ENCODE measurements at places on chromosomes 2 and 18. TPM values are rescaled to one million over a fixed set of nuclear protein-coding genes. Genes with fewer than 3 reads are reported as not detected.

- no peak overlapping the region for H3K27ac ChIP-seq
- H3K27me3 ChIP-seq = peaks cover 2% of the 10 kb centered on the region
- H3K36me3 ChIP-seq = no peaks in the 10 kb centered on the region
- no peak for DNase-seq
- H3K4me3 ChIP-seq = no peak overlapping the region
These were observed 147.9 kb downstream of the GREB1L start for GRCh38 chr18:21389903-21390302.

The RNMT gene
- total RNA-seq = 40.7 TPM

The TP53I3 gene
- 3.6 TPM for total RNA-seq

- H3K4me3 ChIP-seq = no peak overlapping the region
- H3K4me1 ChIP-seq = no peaks in the 10 kb centered on the region
- H3K27ac ChIP-seq = no peak overlapping the region
These were observed 17.3 kb downstream of the NOL4 start for GRCh38 chr18:34207344-34207851.

- H3K4me3 ChIP-seq = no peak overlapping the region
- H3K36me3 ChIP-seq = no peaks in the 10 kb centered on the region
- no peaks in the 10 kb centered on the region for H3K4me1 ChIP-seq
These were observed 128.9 kb upstream of the HS6ST1 start for GRCh38 chr2:128447538-128447995.

DNA sequence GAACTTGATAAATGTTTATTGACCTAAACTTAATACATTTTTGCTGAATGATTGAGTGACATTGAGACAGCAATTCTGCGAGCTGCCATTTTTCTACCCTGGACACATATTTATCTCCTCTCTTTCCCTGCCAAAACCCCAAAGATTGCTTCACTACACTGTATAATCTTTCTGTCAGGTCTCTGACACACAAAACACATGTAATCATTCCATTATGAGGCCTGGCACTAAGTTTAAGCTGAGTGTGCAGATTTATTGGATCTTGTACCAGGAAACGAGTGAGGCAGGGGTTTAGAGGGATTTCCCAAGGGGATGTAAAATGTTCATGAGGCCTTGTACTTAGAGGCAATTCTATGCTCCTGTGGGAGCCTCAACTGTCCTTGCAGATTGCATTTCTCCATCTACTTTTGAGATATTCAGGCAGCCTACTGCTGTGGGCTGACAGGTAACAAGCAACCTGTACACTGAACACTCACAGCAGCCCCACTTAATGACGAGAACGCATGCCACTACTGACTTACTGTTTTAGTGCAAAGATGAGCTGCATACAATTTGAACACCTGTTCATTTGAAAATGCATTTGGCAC is 13.7 kb upstream of the OSR1 start:
- H3K36me3 ChIP-seq = no peaks in the 10 kb centered on the region
- no peak for DNase-seq
- H3K27ac ChIP-seq = no peak overlapping the region
- H3K27me3 ChIP-seq = peaks cover 48% of the 10 kb centered on the region
- H3K4me1 ChIP-seq = no peaks in the 10 kb centered on the region

DNA sequence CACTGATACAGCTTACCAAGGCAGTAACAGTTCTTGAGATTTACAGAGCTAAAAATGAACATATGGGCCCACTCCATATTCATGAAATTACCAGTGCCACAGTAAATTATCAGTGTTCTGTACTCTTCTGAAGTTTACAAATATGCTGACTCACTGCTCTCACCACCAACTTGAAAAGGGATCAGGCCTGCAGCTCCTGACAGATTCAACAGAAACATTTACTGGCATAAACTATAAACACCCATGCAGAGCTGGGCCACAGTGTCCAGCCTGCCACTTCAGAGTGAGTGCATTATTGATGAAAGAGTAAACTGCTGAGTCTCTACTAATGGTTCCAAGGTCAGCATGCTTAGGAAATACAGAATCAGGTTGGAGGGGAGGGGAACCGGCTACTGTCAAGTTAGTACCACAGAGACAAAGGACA is 83.1 kb downstream of the FARSB start:
- H3K27ac ChIP-seq = peak overlapping the region; percentile 31
- no peak for DNase-seq
- peaks cover 15% of the 10 kb centered on the region for H3K4me1 ChIP-seq
- peaks cover 14% of the 10 kb centered on the region for H3K36me3 ChIP-seq
- no peak overlapping the region for H3K4me3 ChIP-seq

DNA sequence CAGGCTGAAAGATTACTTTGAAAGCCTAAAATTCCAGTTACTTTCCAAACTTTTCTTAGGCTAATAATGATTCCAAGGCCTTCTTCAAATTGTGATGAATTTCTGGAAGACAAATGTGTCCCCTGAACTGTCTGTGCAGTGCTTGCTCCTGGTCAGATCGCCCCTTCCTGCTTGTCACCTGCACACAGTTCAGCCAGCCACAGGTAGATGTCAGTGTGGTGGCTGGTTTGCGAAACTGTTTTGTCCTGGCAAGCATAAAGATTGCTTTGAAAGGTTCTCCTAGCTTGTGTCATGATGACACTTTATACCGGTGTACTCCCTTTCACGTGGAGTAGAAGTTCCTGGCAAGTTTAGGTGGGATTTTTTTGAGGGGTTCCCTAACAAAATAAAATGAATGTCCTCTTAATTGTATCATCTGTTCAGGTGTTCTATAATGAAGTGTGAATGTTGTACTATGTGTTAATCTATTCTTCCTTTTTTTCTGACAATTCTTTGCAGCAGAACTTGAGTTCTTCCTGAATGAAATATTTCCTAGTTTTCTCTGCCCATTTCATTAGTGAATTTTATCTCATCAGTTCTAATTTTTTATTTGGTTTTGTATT is 298.8 kb downstream of the ZNF407 start:
- DNase-seq = no peak
- no peaks in the 10 kb centered on the region for H3K36me3 ChIP-seq
- H3K4me3 ChIP-seq = no peak overlapping the region
- no peak overlapping the region for H3K27ac ChIP-seq

DNA sequence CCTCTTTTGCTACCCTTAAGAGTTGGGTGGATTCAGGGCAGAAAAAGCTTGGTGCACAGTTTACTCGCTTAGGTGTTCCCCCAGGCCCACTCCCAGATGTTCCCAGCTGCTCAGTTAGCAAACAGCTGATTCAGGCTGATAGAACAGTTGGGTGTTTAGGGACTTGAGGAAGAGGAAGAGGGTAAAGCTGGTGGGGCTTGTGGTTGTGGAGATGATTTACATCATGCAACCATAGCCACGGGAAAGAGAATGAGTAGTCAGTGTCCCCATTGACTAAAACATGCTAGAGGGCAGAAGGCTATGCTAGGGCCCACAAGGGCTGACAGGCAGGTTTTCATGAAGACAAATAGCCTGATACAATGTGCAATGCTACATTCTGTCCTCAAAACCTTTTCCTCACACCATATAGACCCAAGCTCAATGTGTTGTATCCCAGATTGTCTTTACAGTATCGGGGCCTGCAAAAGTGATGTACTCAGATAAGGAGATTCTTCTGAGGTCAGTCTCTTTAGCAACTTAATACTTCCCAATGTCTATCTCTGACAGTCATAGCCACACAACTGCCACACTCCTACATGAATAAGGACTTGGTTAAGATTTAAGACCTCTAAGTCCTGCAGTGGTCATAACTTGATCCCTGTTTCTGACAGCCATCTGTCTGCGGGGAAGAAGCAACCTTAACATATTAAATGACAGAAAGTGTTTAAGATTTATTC is 15.6 kb downstream of the COLEC12 start:
- H3K27me3 ChIP-seq = peaks cover 15% of the 10 kb centered on the region
- H3K4me3 ChIP-seq = no peak overlapping the region
- no peak overlapping the region for H3K27ac ChIP-seq
- no peak for DNase-seq

The SCYGR4 gene
- not detected for total RNA-seq

The BOLL gene
- not detected for total RNA-seq

DNA sequence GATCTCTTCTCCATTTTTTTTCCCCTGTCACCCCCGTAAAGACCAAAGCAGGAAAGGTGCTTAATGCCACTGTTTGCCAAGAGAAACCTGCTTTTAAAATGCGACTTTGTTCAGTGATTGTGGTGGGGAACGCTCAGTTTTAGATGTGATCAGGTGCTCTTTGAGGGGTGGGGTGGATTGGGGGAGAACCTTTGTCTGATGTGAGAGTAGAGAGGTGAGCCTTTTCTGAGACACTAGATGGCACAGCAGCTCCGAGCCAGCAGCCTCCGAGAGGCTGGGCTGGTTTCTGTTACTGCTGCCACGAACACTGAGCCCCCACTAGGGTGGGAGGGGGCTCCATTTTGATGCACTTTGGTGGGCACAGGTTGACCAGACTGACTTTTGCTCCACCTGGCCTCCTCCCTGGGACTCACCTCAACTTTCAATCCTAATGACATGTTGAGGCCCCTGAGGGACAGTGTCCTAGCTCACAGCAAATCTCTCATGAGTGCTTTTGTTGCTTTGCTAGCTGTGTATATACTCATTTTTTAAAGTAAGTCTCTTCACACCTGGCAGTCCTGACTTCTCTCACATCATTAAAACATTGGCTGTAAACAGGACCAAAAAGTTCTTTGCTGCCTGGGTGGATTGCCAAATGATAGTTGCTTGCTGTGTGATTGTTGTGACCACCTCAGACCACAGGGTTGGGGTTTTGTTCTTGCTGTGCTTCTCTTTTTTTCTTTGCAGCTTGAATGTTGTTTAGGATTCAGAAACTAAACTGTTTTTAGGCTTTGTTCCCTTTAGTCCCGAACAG is 98.2 kb upstream of the MAP3K20 start:
- H3K27ac ChIP-seq = no peak overlapping the region
- H3K4me3 ChIP-seq = no peak overlapping the region
- H3K4me1 ChIP-seq = peaks cover 3% of the 10 kb centered on the region
- H3K27me3 ChIP-seq = peaks cover 15% of the 10 kb centered on the region
- no peak for DNase-seq
- no peaks in the 10 kb centered on the region for H3K36me3 ChIP-seq

GRCh38 chr2:51145761-51146160 is 113.8 kb upstream of the NRXN1 start:
- H3K36me3 ChIP-seq = no peaks in the 10 kb centered on the region
- H3K4me3 ChIP-seq = no peak overlapping the region
- DNase-seq = no peak

DNA sequence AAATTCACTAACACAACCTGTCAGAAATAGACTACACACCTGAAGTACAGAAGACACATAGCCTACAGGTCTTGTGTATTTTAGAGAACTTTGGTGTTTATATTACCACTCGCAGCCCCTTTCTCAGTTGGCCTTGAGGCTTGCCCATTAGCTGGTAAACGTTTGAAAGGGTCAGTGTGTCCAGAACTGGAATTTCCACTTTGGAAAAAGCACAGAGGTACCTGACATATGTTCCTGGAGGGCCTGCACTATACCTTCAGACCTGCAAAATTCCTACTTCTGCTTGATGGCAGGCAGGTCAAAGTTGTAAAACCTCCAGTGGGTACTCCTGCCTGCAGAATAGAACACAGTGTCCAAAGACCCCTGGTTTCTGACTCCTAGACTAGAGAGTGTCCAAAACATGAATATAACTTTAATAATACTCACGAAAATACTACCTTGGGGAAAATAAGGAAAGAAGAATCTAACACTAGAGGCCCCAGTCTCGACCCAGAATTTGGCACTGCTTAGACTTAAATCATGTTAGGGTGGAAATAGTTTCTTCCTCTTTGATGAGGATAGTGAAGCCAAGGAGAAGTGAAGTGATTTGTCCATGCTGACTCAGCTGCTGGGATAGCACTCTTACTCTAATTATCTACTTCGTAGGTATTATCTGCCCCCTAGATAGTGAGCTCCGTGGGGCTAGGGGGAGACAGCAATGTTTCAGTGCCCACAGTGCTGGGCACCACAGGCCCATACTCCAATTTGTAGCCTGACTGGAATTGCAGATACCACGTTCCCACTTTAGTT is 2.8 kb downstream of the KCTD1 start:
- H3K4me3 ChIP-seq = no peak overlapping the region
- no peak overlapping the region for H3K27ac ChIP-seq
- peaks cover 4% of the 10 kb centered on the region for H3K36me3 ChIP-seq
- no peak for DNase-seq
- peaks cover 23% of the 10 kb centered on the region for H3K4me1 ChIP-seq
- H3K27me3 ChIP-seq = peaks cover 13% of the 10 kb centered on the region

DNA sequence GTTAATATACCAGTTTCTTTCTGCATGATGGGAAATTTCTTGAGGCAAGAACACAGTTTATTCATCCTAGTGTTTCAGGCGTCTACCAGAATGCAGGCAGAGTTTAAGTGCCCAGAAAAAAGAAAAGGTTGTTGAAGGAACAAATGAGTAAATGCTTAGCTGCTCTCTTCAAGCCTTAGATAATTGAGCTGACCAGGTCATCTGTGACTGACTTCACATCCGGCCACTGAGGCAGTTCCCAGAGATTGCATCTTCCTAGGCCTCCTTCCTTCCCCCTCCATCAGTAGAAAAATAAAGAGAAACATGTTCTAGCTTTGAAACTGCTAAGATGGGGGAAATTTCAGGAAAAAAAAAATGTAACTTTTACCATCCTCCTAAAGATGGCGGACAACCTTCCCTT is 9.4 kb upstream of the TMEM163 start:
- no peaks in the 10 kb centered on the region for H3K36me3 ChIP-seq
- H3K27me3 ChIP-seq = peaks cover 27% of the 10 kb centered on the region
- H3K4me1 ChIP-seq = no peaks in the 10 kb centered on the region

DNA sequence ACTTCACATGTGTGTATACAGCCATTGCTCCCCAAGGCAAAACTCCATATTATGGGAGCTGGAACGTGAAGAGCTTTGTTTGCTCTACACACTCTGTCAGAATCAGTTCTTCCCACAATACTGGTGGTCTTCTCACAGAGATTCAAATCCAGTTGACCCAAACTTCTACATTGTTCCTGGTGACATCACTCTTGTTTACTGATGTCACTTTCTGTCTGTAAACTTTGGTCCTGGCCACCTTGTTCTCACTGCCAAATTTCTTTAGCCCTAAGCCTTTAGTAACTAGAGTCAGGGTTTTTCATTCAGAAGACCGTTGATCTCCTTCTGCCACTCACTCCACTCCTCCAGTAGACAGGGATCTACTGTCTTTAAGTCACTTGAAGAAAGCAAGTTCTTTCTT is 386.0 kb upstream of the ZEB2 start:
- no peaks in the 10 kb centered on the region for H3K36me3 ChIP-seq
- H3K4me3 ChIP-seq = no peak overlapping the region
- H3K4me1 ChIP-seq = no peaks in the 10 kb centered on the region
- H3K27ac ChIP-seq = no peak overlapping the region

DNA sequence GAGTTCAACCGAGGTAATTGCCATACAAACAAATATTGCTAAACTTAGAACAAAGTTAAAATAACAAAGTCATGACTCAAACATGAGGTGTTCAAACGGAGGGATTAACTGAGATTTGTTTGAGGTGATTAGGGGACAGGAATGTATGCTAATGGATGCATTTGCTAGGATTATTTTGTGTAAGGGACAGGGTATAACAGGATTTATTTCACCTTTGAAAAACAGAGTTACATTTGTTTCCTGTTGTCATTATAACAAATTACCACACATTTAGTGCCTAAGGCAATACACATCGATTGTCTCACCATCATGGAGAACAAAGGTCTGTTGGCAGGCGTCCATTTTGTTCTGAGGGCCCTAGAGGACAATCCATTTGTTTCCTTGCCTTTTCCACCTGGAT is 304.3 kb upstream of the CNTNAP5 start:
- no peak overlapping the region for H3K27ac ChIP-seq
- DNase-seq = no peak
- H3K4me3 ChIP-seq = no peak overlapping the region
